CD8-positive, alpha-beta T cell (primary cell): ENCODE measurements at places on chromosomes 7 and 10.

GRCh38 chr10:98172495-98172894, 38.0 kb downstream of the R3HCC1L start:
- DNase-seq = no peak

- no peak for DNase-seq
Measured at GRCh38 chr10:126521399-126521798, 133.1 kb upstream of the ADAM12 start.

GRCh38 chr7:75534727-75535307, 42.7 kb downstream of the SPDYE5 start:
- no peak for DNase-seq

- DNase-seq = no peak
Measured at GRCh38 chr10:11609492-11610093, 1.9 kb downstream of the USP6NL start.

DNA sequence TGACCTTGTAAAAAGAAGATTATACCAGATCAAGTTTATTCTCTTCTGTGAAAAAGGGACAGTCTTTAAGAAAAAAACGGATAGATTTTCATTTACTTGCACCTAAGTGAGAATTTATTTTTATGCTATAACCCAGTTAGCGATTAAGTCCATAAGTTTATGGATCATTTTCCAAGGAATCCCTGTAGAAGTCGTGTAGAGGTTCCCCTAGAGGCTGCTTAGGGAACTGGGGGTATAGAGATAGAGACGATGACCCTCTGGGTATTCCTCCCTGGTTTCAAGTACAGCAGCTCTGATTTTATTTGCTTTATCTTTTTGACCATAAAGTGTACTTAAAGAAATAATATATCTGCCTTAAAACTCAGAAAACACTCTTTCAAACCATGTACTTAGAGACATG, 648.4 kb upstream of the LRRTM3 start:
- DNase-seq = no peak

- DNase-seq = no peak
Measured at GRCh38 chr7:94561841-94562514, 52.4 kb downstream of the CASD1 start.

- DNase-seq = peak; percentile 59
Measured at GRCh38 chr10:122703483-122704448, 4.1 kb upstream of the C10orf120 start.

DNA sequence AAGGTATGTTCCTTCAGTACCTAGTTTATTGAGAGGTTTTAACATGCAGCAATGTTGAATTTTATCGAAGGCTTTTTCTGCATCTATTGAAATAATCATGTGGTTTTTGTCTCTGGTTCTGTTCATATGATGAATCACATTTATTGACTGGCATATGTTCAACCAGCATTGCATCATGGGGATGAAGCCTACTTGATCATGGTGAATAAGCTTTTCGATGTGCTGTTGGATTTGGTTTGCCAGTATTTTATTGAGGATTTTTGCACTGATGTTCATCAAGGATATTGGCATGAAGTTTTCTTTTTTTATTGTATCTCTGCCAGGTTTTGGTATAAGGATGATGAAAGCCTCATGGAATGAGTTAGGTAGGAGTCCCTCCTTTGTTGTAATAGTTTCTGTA, 204.0 kb upstream of the GNAI1 start:
- DNase-seq = no peak

GRCh38 chr7:102897856-102898531, 14.8 kb upstream of the LRRC17 start:
- no peak for DNase-seq

DNA sequence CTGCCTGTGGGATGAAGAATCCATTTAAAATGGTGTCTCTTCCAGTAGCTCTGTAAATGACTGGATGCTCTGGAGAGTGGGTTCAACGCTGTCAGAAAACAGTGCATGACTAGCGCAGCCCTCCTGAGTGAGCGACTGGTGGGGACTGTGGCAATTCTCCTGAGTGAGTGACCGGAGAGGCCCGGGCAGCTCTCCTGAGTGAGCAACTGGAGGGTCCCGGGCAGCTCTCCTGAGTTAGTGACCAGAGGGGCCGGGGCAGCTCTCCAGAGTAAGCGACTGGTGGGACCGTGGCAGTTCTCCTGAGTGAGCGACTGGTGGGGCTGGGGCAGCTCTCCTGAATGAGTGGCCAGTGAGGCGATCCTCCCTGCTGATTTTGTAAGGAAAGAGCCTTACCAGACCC, 85.5 kb downstream of the WDR37 start:
- DNase-seq = no peak

DNA sequence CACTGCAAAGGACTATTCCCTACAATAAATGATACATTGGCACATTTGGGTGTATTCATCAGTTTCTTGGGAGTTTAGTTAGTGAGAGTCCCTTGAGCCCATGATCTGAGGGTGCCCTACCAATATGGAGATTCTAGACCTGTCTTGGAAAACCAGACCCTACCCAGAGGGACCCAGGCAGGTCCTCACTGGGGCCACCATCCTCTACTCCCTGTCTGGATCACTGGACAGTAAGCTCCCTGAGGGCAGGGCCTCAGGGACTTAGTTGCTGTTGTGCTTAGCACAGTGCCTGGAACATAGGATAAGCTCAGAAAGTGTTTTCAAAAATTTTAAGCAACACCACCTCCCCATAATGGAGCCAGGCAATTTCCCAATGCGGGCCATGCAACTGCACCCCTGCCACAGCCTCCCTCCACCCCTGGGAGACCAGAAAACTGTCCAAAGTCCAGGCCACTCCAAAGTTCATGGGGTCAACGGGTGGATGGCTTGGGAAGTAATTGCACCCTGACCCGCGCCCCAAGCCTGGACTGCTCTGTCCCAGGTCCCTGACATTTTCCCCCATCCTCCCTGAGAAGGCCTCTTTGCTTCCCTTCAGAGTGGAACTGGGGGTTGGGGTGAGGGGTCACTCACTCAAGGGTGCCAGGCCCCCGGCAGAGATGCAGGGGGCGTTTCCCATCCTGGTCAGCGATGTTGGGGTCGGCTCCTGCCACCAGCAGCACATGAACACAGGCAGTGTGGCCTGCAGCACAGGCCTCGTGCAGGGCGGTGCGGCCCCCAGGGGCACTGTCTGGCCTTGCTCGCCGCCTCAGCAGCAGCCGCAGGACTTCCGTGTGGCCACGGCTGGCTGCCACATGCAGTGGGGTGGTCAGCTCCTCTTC, 1.0 kb downstream of the ASB10 start:
- no peak for DNase-seq

DNA sequence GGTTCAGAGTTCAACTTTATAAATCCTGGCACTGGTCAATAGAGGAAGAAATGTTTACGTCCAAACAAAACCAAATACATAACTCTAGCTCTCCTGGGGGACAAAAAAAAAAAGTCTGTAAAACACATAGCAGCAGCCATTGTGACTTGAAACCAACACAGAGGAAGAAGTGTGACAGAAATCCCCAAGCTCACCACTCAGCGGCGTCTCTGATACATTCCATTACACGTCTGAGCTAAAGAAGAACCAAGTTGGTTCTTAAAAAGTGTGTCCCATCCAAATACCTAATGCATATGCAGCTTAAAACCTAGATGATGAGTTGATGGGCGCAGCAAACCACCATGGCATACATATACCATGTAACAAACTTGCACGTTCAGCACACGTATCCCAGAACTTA, 58.3 kb upstream of the NANOS1 start:
- DNase-seq = no peak

GRCh38 chr7:150406567-150407421, 27.7 kb downstream of the ZNF775 start:
- no peak for DNase-seq

GRCh38 chr7:83441-83840, 108.9 kb upstream of the FAM20C start:
- no peak for DNase-seq

- no peak for DNase-seq
Measured at GRCh38 chr7:6218329-6218728, 54.1 kb downstream of the CYTH3 start.

- DNase-seq = no peak
Measured at GRCh38 chr7:72017756-72018155, 394.4 kb downstream of the CALN1 start.

GRCh38 chr10:615583-616152, 73.8 kb downstream of the DIP2C start:
- DNase-seq = no peak

DNA sequence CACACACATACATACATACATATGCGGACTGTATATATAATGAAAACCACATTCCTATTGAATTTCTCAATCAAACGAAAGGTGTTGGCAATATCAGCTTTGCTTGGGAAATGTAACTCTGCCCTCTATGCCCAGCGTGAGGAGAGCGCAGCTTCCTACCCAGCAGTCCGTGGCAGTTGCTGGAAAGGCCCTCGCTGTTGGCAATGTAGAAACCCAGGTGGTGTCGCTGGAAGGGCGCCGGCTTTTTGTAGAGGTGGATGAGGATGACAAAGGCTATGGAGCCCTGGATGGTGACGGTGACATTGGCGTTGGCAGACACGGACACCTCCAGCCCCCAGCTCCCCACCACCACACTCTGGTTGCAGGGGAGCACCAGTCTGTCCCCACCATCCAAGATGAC, 100.9 kb downstream of the ITIH5 start:
- no peak for DNase-seq

GRCh38 chr10:128049226-128050120, 76.8 kb downstream of the MKI67 start:
- no peak for DNase-seq

GRCh38 chr10:102743588-102744373, at the start of gene WBP1L:
Gene WBP1L (plus strand): TSS chr10:102743948. CDS start chr10:102744054, 106 bp downstream.
- DNase-seq = peak; percentile 90

DNA sequence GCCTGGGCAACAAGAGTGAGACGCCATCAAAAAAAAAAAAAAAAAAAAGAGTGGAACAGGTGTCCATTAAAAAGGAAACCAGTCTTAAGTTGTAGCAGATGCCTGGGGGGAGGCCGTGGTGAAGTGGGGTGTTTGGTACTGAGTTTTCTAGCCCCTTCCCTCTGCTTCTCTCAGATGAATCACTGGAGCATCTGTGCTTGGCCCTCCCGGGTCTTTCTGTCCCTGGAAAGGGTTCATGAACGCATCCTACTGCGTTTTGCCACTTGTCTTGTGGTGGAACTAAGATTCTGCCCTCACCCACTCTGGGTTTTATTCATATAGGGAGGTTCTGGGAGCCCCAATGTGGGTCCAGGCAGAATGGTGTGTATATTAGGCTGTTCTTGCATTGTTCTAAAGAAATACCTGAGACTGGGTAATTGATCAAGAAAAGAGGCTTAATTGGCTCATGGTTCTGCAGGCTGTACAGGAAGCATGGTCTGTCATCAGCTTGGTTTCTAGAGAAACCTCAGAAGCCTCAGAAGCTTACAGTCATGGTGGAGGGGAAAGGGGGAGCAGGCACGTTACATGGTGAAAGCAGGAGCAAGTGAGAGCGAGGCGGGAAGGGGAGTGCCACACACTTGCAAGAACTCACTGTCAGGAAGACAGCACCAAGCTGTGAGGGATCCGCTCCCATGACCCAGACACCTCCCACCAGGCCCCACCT, 63.5 kb downstream of the CAMK1D start:
- DNase-seq = peak; percentile 52

DNA sequence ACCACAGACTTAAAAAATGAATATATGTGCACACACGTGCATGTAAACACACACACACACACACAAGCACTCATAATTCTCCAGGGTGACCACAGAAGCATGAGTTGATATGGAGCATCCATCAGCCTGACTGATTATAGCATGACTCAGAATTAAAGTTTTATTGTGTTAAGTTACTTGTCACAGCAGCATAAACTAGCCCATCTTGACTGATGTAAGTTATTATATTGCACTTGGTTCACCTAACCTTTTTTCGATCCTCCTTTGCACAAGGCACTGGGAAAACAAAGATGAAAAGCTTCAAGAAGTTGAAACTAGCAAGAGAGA, 18.8 kb upstream of the SLC35G1 start:
- DNase-seq = no peak

GRCh38 chr10:63320683-63321082, 145.1 kb downstream of the JMJD1C start:
- DNase-seq = no peak

DNA sequence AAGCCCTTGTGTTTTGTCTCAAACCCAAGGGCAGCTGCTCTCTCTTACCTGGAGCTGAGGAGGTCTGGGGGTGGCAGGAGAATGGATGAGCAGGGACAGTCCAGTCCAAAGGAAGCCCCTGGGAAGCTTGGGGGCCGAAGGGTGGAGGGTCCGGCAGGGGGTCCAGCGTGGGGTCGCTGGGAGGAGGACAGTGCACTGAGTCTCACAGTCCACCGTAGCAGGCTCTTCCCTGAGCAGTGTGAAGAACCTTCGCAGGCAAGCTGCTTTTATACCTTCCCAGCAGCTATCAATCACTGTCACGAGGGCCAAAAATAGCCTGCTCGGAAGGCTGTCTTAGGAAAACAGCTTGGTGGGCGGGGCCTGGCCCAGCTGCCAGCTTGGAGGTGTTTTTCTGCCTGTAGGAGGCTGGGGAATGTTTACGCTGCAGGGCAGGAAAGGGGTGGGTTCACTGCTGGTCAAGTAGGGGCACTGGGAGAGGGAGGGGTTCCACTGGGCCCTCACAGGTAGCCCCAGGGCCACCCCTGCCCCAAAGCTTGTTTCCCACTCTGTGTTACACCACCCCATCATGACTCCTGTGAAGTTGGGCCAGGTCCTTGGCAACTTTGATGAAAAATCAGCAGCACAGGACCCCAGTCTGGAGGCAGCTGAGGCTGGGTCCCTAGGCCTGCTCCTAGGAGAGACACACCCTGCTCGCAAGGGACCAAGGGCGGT, at the start of gene DEPP1:
Gene DEPP1, minus strand, starts transcription at position 240 of the 711 bp plus-strand sequence. CDS start 779 bp downstream, outside the sequence.
- DNase-seq = no peak

DNA sequence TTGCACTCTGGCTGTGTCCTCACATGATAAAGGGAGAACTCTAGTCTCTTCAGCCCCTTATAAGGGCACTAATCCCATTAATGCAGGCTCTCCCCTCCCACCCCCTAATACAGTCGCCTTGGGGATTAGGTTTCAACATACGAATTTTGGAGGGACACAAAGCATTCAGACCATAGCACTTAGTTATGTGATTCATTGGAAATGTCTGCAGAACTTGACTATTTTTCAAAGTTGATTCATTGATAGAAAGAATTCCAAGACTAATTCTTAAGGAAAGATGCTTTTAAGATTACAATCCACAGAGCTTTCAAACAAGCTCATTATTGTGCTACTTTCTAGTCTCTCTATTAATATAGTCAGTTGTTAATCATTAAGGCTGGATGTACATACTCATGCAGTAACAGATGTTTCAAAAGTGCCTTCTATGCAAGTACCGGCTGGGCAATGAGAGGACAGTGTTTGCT, 85.3 kb upstream of the RPA3 start:
- DNase-seq = no peak

GRCh38 chr7:156432018-156432417, 208.6 kb upstream of the RNF32 start:
- no peak for DNase-seq
